Caco-2 (cell line): ENCODE measurements at places on chromosomes 6 and 20. TPM values are rescaled to one million over a fixed set of nuclear protein-coding genes. Genes with fewer than 3 reads are reported as not detected.

GRCh38 chr6:29917857-29918256 lies 24.5 kb upstream of the HLA-A start:
- H3K27me3 ChIP-seq, result no peaks in the 10 kb centered on the region
- no peak overlapping the region for H3K27ac ChIP-seq
- DNase-seq, result no peak
- H3K4me3 ChIP-seq, result no peak overlapping the region
- no peaks in the 10 kb centered on the region for H3K36me3 ChIP-seq
- H3K4me1 ChIP-seq, result no peaks in the 10 kb centered on the region

The SLC22A16 gene
- not detected in 2 replicates for total RNA-seq

The TEAD3 gene
- total RNA-seq, result 51.8 and 57.2 TPM in 2 replicates

The CDSN gene
- not detected in 2 replicates for total RNA-seq

The CGA gene
- not detected in 2 replicates for total RNA-seq

GRCh38 chr6:105867277-105867676 lies 218.9 kb upstream of the PRDM1 start:
- DNase-seq, result no peak
- no peaks in the 10 kb centered on the region for H3K36me3 ChIP-seq
- no peaks in the 10 kb centered on the region for H3K27me3 ChIP-seq
- peaks cover 15% of the 10 kb centered on the region for H3K4me1 ChIP-seq
- H3K27ac ChIP-seq, result no peak overlapping the region
- H3K4me3 ChIP-seq, result no peak overlapping the region

- H3K27me3 ChIP-seq, result no peaks in the 10 kb centered on the region
- H3K27ac ChIP-seq, result no peak overlapping the region
- H3K4me1 ChIP-seq, result 0 out of 2 replicates have a peak, but pooled peaks cover 7% of the 10 kb centered on the region
- DNase-seq, result no peak
- H3K4me3 ChIP-seq, result no peak overlapping the region
Observed at GRCh38 chr6:136037876-136038460, 186.5 kb downstream of the PDE7B start.

DNA sequence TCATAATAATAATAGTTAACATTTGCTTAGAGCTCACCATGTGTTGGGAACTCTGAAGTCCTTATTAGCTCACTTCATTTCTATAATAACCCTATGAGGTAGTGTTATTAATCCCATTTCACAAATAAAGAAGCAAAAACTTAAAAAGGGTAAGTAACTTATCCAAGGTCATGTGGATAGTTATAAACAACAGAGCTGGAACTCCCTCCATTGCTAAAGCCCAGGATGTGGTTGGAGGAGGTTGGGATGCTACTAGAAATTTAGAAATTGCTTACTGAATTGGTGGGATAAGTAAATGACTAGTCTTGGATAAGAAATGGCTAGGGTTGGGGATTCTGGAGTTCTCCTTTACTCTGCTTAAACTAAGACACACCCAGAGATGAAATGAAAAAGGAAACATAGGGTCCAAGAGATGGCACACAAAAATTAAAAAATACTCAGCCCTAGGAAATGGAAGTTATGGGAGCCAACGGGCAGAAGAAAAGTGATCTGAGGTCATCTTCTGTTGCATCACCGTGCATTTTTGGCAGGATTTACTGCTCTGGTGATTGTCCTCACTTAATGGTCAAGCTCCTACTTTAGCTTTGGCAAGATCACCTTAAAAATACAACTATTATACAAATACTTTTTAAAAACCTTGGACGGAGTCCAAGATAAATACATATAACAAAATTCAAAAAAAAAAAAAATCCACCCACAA lies 7.7 kb upstream of the CLIC5 start:
- no peak overlapping the region for H3K27ac ChIP-seq
- H3K36me3 ChIP-seq, result no peaks in the 10 kb centered on the region
- no peaks in the 10 kb centered on the region for H3K27me3 ChIP-seq
- no peaks in the 10 kb centered on the region for H3K4me1 ChIP-seq
